ENCODE measurements at places on chromosomes 5 and 9.

- DNase-seq, result no peak
Observed at GRCh38 chr5:173736374-173736773, 119.9 kb upstream of the BOD1 start.

DNA sequence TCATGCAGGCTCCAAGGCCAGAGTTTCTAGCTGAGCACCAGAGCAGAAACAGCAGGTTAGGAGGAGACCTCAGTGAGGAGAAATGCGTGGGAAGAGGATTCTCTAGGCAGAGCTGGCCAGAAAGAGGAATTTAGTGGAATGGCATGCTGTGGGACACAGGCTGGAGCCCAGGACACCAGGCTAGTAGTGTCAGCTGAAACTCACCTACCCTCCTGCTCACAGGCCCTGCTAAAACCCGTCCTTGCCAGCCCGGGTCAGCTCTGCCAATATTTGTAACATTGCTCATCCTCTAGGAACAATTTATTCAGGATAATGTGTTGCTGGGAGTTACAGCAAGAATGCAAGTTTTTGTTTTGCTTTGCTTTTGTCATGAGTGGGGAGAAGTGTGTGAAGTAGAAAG lies 40.2 kb upstream of the AGXT2 start:
- DNase-seq, result no peak

DNA sequence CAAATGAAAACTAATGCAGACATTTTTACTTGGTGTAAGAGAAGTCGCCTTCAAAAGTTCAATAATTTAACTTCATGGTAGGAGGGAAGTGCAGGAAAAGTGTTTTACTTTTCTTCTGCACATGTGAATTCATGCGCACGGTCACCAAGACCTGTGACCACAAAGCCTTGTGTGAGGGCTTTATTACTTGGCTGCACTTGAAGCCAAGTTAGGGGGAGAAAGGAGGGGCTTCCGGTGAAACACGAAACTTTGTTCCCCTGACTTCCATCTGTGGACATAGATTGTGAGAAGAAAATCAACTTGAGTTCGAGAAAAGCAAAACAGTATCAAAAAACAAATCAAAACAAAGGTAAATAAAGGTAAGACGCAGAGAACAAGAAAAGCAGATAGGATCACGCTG lies 239.9 kb downstream of the ROR2 start:
- DNase-seq, result no peak

- no peak for DNase-seq
Observed at GRCh38 chr5:86688406-86688805, 70.7 kb downstream of the COX7C start.

- no peak for DNase-seq
Observed at GRCh38 chr5:143248822-143249579, 154.5 kb downstream of the NR3C1 start.

DNA sequence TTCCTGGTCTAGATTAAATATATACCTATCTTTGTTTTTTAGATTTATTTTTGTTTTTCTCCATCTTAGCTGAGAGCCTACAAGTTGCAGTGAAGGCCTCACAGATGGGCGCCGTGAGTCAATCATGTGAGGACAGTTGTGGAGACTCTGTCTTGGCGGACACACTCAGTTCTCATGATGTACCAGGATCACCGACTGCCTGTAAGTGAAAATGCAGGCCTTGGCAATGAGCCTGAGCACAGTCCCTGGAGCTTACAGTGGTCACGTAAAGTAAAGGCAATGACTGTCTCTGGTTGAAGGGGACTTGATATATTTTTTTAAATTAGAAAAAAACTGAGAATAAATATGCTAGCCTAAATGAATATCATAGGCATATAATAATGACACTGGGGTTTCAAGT lies 271.9 kb downstream of the ARHGEF28 start:
- no peak for DNase-seq

DNA sequence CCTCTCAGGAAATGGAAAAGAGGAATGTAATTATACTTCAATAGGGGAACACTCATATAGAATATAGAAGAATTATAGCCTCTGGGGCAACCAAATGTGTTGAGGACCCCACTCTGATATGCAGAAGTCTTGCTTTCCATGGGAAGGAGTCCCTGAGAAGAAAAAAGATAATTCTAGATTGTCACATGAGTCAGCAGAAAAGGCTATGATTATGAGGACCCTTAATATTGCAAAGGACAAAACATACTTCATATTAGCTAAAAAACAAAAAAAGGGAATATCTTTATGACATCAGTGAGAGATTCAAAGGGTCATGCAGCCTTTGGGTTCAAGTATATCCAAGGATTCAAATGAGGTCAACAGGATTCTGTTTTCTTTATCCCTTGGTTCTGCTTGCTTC lies 119.5 kb downstream of the PIK3R1 start:
- no peak for DNase-seq

GRCh38 chr9:130766021-130766926 lies 68.8 kb upstream of the ABL1 start:
- no peak for DNase-seq

- no peak for DNase-seq
Observed at GRCh38 chr9:83199240-83199639, 136.3 kb upstream of the RASEF start.

DNA sequence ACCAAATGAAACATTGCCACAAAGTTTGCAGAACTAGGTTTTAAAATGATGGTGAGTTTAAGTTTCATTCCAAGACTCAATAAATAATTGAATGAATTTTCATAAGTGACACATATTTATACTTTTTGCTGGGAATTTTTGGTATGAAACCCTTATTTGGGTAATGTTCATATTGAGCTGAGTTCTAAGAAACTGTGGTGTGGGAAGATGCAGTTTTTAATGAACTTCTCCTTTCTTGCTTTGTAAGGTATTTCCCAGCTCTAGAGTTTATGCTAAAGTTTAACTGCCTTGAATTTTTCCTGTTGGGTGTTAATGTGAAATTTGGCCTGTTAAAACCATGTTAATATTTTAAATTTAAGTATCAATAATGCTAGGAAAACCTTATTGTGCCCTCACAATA lies 15.1 kb downstream of the RABGAP1 start:
- no peak for DNase-seq

DNA sequence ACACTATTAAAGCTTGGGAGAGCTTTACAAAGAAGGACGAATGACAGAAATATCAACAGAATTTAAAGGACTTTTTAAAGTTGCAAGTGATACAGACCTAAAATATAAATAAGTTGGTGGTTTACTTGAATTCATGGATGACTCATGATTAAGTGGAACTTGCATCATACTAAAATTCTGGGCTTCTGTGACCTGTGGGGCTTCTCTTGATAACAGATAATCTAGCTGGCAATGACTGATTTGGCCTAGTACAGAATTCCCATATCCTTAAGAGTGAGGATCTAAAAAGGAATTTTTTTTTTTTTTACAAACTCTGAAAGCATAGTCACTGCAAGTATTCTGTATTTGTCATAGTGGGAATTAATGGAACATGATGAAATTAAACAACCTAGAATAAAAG lies 543.7 kb upstream of the SGCD start:
- DNase-seq, result no peak

DNA sequence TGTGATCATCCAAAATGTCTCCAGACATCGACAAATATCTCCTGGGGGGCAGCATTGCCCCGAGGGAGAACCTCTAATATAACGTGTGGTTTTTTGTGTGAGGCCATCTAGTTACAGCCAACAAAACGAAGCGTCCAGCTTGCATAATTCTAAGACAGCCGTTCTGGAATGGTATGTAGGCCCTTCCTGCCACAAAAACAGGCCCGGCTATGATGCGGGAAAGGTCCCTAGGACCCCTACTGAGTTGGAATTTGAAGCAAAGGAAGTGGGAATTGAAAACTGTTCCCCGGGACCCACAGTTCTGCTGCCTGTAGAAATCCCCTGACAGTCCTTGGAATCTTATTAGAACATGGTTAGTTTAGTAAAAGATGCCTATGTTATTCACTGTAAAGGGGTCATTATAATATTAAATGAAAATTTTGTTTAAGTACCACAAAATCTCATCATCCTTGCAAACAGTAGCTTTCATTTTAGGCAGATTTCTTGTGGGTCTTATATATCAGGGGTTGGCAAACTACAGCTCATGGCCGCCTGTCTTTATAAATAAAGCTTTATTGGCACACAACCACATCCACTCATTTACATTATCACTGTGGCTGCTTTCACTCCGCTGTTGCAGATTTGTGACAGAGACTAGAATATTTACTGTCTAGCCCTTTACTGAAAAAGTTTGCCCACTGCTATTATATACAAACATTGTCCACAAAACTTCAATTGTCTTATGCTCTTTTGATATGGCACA lies 70.7 kb downstream of the MSX2 start:
- no peak for DNase-seq

GRCh38 chr5:84057211-84057610 lies 327.5 kb downstream of the EDIL3 start:
- no peak for DNase-seq

GRCh38 chr5:168153263-168153875 lies 138.1 kb upstream of the WWC1 start:
- no peak for DNase-seq

GRCh38 chr9:20197976-20198685 lies 409.3 kb upstream of the SLC24A2 start:
- DNase-seq, result no peak

DNA sequence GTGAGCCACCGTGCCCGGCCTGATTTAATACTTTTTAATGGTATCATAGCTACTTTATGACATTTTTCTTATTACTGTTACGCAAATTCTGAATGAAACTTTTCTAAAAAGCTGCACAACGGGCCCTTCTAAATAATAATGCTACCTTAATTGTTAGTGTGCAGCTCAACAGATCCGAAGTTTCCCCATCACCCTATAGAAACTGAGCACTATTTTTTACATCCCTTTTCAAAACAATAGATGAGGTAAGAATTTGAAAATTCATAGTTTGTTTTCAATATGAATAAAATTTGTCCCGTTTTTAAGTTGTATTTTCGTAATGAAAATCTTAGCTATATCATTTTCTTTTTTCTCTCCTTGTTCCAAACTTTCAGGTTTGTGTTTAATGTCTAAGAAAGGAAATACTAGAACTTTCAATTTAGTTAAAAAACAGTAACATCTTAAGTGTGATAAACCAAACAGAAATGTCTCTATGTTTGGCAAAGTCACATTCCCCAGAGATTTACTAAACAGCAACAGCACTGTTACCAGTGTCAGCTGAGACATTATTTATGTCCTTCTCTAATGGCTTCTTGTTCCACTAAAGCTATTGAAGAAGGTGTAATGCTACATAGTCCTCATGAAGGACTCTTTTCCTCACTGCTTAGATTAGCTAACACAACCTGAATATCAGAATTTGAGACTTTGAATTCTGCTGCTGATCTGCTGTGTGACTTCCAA lies 22.9 kb downstream of the KIF2A start:
- DNase-seq, result no peak

GRCh38 chr9:101032426-101032825 lies 3.9 kb downstream of the PLPPR1 start:
- no peak for DNase-seq

DNA sequence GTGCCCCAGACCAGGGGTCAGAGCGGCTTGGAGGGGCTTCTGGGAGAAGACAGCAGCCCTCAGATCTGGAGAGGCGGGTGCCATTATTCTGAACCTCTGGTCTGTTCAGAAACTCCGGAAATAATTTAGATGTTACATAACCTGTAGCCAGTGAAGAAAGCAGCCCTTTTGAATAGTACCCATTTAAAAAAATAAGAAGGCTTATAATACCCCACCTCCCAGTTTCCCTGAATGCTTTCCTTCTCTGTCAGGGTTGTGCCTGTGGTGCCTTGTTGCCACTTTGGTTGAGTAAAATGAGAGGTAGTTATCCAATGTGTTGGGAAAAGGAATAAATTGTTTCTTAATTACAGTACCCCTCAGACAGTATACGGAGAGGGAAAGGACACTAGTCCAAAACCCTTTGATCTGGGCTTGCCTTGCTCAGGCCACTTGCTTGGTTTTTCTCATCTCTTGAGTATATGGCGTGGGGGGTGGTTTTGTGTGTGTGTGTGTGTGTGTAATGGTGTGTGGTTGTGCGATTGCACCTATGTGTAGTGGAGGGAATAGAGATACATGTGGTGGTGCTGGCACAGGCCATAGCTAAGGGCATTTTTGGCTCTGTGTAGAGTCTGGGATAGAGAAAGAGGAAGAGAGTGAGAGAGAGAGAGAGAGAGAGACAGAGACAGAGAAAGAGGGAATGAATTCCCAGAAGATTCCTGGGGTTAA lies 59.1 kb upstream of the TLR4 start:
- DNase-seq, result no peak

- no peak for DNase-seq
Observed at GRCh38 chr5:149210968-149211490, 60.6 kb upstream of the AFAP1L1 start.

- no peak for DNase-seq
Observed at GRCh38 chr9:88742483-88742882, 207.5 kb downstream of the NXNL2 start.

DNA sequence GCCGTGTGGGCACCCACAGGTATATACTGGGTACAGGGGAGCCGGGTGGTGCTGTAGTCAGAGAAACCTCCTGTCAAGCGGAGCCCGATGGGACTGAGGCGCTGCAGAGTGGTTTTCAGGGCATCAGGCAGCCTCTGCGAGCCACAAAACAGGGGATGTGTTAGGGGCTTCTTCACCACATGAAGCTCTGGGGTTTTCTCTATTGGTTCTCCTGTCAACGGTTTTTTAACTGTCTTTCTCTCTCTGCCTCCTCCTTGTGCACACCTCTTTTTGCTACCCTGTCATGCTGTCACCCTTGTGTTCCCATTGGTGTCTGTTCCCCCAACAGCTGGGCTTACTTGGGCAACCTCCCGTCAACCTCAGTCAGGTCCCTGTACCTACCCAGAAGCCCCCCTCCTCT lies 19.9 kb downstream of the RALGPS1 start:
- no peak for DNase-seq

DNA sequence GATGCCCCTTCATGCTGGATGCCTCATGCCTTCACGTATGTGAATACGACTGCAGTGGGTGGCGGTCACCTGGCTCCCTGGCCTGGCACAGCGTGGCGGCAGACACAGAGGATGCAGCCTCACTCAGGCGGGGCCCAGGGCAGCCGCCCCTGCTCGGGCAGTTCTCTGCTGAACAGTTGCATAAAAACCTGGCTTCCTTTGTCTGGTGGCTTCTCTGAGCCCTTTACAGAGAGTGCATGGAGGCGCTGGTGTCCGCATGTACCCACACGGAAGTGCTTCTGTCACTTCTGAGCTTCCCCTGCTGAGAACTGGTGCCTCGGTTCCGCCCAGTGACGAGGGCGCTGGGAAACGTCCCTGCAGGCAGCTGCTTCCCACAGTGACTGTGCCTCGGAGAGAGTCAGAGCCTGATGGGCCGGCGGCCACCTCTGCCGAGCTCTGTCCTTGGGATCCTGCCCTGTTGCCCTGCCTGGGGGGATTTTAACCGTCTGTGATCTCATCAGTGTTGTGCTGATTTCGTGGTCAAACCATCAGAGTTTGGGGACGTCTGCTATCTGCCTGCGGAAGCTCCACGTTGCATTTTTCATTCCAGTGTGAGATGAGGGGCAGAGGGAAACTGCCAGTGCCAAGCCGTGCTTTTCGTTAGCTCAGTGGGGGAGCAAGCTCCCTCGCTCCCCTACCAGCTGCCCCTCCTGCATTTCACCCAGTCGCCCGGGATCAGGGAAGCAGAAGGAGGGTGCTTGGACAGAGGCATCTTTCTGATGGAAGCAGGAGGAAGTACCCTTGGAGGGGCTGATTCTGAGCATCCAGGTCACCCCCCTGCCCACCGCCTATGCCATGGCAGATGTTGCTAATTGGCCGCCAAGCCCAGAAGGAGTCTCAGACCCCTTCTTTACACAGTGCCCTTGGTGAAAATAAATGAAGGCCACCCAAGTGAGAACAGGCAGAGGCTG lies 153.0 kb upstream of the COL5A1 start:
- DNase-seq, result no peak

GRCh38 chr5:158115468-158115867 lies 256.5 kb upstream of the CLINT1 start:
- no peak for DNase-seq

Measured in GM12878 (cell line).